ENCODE measurements at places on chromosomes 6 and 20.

GRCh38 chr20:531608-532007 lies 12.0 kb downstream of the CSNK2A1 start:
- DNase-seq = no peak

DNA sequence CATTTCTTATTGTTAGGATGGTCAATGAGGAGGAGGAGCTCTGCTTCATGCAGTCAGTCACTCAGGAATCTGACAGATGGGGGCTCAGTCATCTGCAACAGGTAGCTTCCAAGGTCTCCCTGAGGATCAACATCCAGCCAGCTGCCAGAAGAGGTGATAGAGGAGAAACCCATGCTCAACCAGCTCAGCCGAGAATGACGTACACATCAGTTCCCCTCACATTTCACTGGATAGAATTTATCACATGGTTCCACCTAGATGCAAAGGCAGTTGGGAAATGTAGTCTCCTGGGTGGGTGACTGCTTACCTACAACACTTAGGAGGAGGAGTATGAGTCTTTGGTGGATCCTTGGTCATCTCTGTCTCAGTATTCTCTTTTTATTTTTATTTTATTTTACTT lies 144.5 kb downstream of the CEBPB start:
- DNase-seq = no peak

DNA sequence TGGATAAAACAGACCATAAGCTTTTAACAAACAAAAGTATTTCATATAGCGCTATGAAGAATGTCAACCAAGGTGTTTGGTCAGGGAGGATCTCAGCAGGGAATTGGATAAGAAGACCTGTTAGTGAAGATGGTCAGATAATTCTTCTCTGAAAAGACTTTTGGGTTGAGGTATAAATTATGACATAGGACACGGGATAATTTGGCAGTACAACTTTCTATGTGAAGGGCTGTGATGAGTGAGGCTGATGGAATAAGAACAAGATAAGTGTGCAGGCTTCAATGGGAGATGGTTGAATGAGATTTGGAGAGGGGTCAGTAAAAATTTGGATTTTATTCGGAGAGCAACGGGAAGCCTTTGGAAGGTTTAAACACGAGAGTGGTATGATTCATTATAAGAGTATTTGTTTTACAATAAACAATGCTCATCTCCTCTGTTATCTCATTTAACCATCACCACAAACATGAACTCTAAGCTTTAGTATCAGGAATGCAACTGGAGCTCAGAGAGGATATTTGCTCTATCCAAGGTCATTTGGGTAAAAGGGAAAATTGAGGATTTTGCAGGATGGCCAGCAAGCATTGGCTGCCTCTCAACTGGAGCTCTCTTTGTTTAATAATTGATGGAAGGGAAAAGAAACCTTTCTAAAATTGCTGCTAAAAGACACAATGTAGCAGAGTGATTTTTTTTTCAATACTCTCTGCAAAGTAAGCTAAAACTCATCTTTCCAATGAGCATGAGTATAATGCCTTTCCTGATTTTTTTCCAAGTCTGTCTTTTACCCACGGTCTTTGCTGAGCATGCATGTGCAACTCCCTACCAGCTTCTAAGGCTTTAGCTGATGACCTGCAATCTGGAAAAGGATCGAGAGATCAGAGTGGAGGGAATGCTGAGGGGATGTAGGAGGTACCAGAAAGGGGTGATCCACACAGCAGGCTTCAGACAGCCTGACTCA lies 534.0 kb downstream of the CBLN4 start:
- DNase-seq = no peak

GRCh38 chr6:153013438-153013837 lies 10.9 kb upstream of the MTRF1L start:
- no peak for DNase-seq

DNA sequence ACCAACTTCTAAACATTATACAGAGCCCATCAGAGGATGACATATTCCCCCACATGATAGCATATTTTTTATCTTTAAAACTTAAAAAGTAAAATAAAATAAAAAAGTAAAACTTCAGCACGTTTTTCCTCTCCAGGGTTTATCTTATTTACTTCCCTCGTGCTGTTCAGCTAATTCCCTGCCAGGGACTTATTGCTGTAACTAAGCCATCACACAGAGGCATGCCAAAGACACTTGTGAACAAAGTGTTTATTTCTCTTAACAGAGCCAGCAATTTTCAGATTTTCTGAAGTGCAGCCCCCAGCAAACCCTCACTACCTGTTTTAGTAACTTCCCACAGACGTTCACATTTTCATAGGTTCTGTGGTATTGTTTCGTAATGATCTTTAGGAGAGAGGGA lies 293.8 kb downstream of the ZNF217 start:
- no peak for DNase-seq

DNA sequence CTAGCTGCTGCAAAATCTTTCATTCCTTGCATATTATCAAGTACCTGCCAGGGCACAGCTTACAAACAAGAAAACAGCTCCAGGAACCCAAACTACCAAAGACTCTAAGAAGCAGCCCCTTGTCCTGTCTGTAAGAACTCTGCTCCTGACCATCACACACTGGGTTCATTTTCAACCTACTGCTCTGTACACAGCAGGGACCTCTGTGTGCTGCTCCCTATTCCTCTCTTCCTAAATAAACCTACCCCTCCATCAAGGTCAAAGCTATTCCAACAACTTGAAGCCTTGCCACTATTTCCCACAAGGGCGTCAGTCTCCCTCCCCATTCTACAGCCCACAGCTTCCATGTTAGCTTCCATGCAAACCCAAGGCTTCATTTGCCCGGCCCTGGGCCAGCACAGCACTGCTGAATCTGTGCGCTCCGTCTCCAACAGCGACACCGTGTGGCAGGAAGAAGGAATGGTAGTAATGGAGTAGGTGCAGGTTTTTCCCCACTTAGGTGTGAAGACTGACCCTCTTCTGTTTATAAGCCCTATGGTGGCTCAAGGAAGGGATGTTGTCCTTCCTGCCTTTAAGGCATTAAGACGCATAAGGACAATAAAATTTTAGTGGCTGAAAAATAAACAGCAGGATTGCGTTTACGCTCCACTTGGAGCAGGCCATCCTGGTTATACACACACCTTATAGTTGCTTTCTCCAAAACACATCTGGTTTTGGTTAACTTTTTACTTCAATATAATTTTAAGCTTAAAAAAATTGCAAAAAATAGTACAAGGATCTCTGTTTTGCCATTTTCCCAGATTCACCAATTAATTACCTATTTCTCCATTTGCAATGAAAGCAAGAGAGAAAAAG lies 115.2 kb upstream of the NXT1 start:
- DNase-seq = peak; percentile 56

- no peak for DNase-seq
These were observed 436.0 kb downstream of the HACE1 start for GRCh38 chr6:104423691-104424090.

- no peak for DNase-seq
These were observed 59.3 kb upstream of the SPTLC3 start for GRCh38 chr20:12949429-12949980.

DNA sequence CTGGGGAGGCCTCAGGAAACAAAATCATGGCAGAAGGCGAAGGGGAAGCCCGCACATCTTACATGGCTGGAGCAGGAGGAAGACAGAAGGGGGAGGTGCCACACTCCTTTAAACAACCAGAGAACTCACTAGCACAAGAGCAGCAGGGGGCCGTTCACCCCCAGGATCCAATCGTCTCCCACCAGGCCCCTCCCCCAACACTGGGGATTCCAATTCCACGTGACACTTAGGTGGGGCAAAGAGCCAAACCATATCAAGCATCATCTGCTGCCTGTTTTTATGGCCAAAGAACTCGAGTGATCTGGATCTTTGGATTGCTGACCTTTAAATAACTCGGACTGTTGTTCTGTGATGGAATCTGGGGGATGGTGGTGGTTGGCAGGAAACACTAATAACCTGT lies 28.0 kb downstream of the PNLDC1 start:
- no peak for DNase-seq

GRCh38 chr6:6486595-6486994 lies 101.9 kb upstream of the LY86 start:
- no peak for DNase-seq

- DNase-seq = no peak
These were observed 28.5 kb upstream of the ADGRF4 start for GRCh38 chr6:47669684-47670513.

DNA sequence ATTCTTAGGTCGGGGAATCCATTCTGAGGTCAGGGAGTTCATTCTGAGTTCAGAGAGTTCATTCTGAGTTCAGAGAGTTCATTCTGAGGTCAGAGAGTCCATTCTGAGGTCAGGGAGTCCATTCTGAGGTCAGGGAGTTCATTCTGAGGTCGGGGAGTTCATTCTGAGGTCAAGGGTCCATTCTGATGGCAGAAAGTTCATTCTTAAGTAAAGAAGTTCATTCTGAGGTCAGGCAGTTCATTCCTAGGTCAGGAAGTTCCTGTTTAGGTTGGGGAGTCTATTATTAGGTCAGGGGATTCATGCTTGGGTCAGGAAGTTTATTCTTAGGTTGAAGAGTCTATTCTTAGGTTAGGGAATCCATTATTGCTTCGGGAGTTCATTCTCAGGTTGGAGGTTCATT lies 16.5 kb upstream of the NXT1 start:
- DNase-seq = no peak

- peak; percentile 62 for DNase-seq
These were observed 158.7 kb downstream of the SCML4 start for GRCh38 chr6:107665382-107665781.

DNA sequence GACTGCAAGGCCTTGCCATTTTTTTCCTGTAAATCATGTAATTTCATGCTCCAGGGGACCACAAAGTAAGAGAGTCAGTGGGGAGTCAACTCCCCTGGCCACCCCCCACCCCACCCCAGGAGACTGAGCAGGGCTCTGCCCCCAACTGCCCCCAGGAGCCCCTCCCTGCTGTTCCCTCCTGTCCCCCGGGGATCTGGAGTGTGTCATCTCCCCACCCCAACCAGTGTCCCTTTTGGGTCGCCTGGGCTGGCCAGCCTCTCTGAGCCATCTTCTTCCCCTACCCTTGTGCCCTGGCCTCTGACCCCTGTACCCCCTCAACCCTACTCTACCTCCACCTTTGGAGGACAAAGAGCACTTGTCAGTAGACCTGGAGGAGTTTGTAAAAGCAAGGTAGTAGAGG lies 29.4 kb downstream of the FOXP4 start:
- no peak for DNase-seq

- no peak for DNase-seq
These were observed 66.3 kb downstream of the PPP1R3G start for GRCh38 chr6:5151360-5151954.

DNA sequence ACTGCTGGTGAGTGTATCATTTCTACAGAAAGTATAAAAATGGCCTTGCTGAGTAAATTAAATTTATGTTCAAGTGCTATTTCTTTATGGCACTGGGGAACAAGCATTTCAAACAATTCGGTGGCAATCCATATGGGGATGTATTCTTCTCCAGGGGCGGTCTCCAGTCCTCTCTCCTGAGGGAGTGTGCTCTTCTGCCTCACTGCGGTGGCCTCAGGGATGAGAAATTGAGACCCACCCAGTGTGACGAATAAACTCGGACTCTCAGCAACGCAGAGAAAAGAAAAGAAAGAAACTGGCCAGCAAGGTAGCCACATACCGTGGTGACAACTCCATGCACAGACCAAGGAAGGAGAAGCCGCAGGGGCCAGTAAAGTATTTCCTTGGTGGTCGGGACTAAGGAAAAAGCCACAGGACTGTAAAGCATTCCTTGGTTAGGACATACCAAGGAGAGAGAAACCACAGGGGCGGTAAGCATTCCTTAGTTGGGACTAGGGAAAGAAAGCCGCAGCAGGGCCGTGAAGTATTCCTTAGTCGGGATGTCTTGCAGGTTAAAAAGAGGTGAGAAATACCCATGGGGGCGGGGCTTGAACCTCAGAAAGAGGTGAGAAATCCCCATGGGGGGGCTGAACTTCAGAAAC lies 13.6 kb upstream of the GOPC start:
- no peak for DNase-seq
